ENCODE measurements at places on chromosomes 3 and 15. TPM values are rescaled to one million over a fixed set of nuclear protein-coding genes. Genes with fewer than 3 reads are reported as not detected.

DNA sequence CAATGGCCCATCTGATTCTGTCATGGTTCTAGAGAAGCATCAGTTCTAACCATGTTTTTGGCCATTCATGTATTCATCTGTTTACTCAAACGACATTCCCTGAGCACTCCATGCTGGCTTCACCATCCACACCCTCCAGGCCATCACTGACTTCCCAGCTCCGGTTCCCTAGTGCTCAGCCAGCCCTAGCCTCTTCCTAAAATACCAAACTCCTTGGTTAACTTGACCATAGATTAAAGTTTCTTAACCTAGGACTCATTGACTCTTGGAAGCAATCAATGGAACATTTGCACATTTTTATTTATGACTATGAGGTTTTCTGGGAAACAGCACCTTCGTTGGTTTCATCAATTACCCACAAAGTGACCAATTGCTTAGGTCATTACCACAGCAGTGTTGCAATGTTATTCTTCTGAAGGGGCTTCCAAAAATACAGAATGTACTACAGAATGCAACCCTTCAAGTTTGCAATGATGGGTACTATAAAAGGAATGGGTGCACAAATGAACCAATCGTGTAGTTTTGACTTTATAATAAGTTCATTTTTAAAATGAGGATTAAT lies 27.2 kb upstream of the SLC25A36 start:
- no peaks in the 10 kb centered on the region for H3K36me3 ChIP-seq
- peaks cover 22% of the 10 kb centered on the region for H3K27me3 ChIP-seq
- no peak overlapping the region for H3K4me3 ChIP-seq
- DNase-seq = no peak

DNA sequence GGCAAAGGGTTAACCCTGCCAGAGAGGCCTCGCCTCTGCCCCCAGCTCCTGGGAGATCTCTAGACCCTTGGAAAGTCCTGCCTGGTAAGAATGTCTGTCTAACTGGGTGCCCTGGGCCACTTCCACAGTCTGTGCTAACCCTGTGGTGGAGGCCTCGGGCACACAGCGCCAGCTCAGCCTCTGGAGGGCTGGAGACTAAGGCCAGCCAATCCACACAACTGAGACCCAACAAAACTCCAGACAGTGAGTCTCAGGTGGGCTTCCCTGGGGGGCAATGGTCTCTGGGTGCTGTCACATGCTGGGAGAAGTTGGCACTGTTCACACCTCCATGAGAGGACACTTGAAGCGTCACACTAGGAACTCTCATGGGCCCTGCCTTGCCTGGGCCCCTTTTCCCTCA lies 19.5 kb downstream of the ZXDC start:
- H3K36me3 ChIP-seq = peaks cover 44% of the 10 kb centered on the region
- no peaks in the 10 kb centered on the region for H3K27me3 ChIP-seq
- H3K4me3 ChIP-seq = no peak overlapping the region
- no peaks in the 10 kb centered on the region for H3K4me1 ChIP-seq

GRCh38 chr3:186216900-186217819 lies 108.3 kb upstream of the ETV5 start:
- no peaks in the 10 kb centered on the region for H3K27me3 ChIP-seq
- H3K4me3 ChIP-seq = no peak overlapping the region
- no peaks in the 10 kb centered on the region for H3K36me3 ChIP-seq
- no peak for DNase-seq

GRCh38 chr3:29789686-29790085 lies 508.8 kb downstream of the RBMS3 start:
- no peaks in the 10 kb centered on the region for H3K36me3 ChIP-seq
- no peak overlapping the region for H3K27ac ChIP-seq
- H3K4me1 ChIP-seq = no peaks in the 10 kb centered on the region
- H3K4me3 ChIP-seq = no peak overlapping the region
- DNase-seq = no peak
- H3K27me3 ChIP-seq = no peaks in the 10 kb centered on the region

DNA sequence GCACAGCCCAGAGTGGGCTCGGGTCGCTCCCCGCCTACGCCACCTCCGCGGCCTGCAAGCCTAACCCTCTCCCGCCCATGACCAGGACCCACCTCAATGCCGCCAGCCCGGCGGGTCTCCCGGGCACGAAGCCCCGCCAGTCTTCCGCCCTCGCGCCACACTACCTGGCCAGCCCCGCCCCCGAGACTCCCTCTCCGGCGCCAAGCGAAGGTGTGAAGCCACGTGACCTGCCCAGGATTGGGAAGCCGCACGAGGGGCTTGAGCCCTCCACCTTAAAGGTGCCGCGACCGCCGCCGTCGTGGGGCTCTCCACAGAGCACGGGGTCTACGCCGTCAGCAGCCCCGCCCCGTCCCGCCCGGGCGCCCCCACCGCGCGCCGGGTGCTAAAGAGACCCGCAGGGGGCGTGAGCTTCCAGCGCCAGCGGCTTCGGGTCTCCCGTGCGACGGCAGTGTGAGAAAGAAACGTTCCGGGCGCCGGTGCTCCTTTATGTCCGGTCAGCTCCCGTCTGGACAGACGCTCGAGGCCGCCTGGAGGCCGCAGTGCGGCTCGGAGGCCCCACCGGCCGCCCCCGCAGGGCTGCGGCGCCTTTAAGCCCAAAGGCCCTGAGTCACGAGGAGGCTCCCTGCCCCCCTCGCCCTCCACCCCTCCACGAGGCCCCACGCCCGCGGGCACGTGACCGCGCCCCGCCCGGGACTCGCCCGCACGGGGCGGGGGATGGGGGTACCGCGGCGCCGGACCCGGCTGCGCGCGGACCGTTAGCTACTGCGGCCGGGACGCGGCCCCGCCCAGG lies at the start of gene CPEB1:
TSS of gene CPEB1 (minus strand) at position 319 of the 790 bp plus-strand sequence. CDS start 18,904 bp downstream, outside the sequence.
- H3K36me3 ChIP-seq = no peaks in the 10 kb centered on the region
- H3K27me3 ChIP-seq = peaks cover 9% of the 10 kb centered on the region
- no peaks in the 10 kb centered on the region for H3K4me1 ChIP-seq
- H3K4me3 ChIP-seq = no peak within 1 kb of the TSS
- no peak for DNase-seq

- no peaks in the 10 kb centered on the region for H3K36me3 ChIP-seq
- H3K27ac ChIP-seq = no peak overlapping the region
- H3K27me3 ChIP-seq = peaks cover 45% of the 10 kb centered on the region
- no peaks in the 10 kb centered on the region for H3K4me1 ChIP-seq
- no peak overlapping the region for H3K4me3 ChIP-seq
- DNase-seq = no peak
Observed at GRCh38 chr15:73856458-73857192, 16.7 kb upstream of the TBC1D21 start.

DNA sequence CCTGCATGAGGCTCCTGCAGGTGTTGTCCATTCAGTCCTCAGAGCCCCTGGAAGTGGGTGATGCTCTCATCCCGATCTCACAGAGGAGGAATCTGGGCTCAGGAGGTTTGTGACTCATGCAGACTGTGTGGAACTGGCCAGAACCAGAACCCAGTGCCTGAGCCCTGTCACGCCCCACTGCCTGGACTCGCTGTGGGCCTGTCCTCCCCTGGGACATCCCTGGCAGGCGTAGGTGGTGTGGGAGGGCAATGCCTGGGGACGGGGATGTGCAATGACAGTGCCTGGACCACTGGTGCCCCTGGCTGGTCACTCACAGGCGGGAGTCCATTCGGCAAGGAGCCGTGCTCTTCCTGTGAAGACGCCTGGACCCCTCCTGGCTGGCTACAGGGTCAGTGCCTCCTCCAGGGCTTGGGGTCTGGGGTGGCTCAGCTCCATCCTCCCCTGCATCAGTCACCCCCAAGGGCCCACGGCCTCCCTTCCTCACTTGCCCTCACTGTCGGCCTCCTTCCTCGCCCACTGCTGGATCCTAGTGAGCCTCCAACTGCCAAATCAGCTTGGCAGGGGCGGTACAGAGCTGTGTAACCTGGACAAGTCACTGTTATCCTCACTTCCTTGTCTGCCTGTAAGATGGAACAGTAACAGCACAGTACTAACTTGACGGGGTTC lies 14.9 kb downstream of the PSTPIP1 start:
- H3K4me1 ChIP-seq = peaks cover 8% of the 10 kb centered on the region
- H3K36me3 ChIP-seq = no peaks in the 10 kb centered on the region
- H3K27ac ChIP-seq = no peak overlapping the region
- no peaks in the 10 kb centered on the region for H3K27me3 ChIP-seq
- no peak overlapping the region for H3K4me3 ChIP-seq
- no peak for DNase-seq

- no peak for DNase-seq
- no peak overlapping the region for H3K27ac ChIP-seq
- no peaks in the 10 kb centered on the region for H3K27me3 ChIP-seq
- no peaks in the 10 kb centered on the region for H3K4me1 ChIP-seq
- no peaks in the 10 kb centered on the region for H3K36me3 ChIP-seq
Observed at GRCh38 chr3:187792521-187792920, 47.3 kb upstream of the BCL6 start.

- H3K4me1 ChIP-seq = no peaks in the 10 kb centered on the region
- DNase-seq = no peak
- H3K36me3 ChIP-seq = no peaks in the 10 kb centered on the region
- H3K27me3 ChIP-seq = no peaks in the 10 kb centered on the region
Observed at GRCh38 chr3:186599142-186599784, 13.6 kb upstream of the AHSG start.

Gene PLIN1
- total RNA-seq = 0.32 TPM

DNA sequence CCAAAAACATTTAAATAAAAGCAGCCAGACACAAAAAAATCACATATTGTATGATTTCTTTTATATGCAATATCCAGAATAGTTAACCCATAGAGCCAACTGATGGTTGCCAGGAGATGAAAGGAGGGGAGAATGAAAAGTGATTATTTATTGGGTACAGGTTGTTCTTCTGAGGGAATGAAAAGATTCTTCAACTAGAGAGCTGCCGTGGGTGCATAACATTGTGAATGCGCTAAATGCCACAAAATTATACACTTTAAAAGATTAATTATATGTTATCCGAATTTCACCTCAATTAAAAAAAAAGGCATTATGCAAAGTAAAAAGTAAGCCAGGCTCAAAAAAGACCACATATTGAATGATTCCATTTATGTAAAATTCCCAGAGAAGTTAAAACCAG lies 36.1 kb downstream of the PRKAR2A start:
- no peak for DNase-seq
- H3K27ac ChIP-seq = no peak overlapping the region
- H3K36me3 ChIP-seq = no peaks in the 10 kb centered on the region

All from HCT116 (cell line).